Foreskin fibroblast (primary cell): ENCODE measurements at places on chromosomes 11 and 22.
A peak's percentile ranks its signal among the peaks of the same experiment; 100 is the strongest.

GRCh38 chr22:49136816-49137180, 690.9 kb downstream of the BRD1 start:
- DNase-seq: no peak

DNA sequence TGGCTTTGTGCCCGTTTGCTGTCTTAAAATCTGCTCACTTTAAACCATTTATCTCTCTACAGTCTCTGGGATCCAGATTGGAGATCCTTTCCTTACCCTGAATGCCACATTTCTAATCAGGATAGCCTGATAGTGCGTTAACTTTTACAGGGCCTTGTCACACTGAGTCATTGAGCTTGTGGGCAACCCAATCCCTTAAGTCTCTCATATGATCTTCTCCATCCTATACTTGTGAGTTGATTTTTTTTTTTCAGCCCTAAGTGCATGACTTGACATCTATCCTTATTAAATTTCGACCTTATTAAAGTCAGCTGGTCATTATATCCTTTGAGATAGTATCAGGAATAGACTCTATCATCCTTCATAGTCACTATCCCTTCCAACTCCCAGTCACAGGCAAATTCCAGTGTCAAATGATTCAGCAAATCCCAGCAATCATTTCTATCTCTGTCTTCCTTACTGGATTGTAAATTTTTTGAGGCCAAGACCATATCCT, 57.7 kb downstream of the TEAD1 start:
- DNase-seq: peak; percentile 43

DNA sequence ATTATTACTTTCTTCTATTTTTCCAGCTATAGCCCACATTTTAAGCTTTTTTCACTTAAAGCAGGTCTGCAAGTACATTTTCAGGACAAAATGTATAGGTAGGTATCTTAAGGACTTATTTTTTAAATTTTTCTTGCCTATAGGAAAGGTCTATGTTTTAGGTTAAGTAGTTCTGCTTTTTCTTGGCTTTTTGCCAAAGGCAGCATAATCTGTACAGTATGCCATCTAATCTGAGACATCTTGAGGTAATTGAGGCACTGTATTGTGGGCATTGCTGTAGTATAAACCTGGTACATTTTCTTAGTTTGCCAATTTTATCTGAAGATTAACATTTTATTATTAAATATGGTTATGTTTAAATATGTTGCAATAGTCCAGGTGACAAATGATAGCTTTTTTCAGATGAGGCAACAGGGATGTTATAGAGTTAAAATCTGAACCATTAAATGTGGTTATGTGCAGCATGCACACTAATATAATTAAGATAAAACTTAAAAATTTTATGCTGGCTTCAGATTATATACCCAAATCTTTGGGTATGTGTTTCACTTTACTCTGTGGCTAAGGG, 42.9 kb downstream of the QSER1 start:
- peak; percentile 6 for DNase-seq

GRCh38 chr11:134521001-134521400, 109.0 kb upstream of the B3GAT1 start:
- no peak for DNase-seq

DNA sequence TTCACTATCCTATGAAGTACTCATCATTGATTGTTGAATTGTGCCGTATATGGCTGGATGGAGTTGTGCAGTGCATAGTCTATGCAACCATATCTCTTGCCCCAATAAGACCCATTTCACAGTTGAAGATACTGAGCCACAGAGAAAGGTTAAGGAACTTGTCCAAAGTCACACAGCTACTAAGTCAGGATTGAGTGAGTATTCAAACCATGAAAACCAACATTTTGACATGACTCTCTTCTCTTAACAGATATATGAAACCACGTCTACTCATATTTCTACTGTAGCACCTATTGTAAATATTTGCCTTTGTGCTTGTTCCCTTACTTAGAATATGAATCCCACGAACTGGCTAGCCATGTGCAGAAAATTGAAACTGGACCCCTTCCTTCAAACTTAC, 58.1 kb downstream of the MAML2 start:
- DNase-seq: no peak

GRCh38 chr11:31652528-31652927, 143.0 kb downstream of the ELP4 start:
- DNase-seq: no peak

- no peak for DNase-seq
Observed at GRCh38 chr11:46009647-46010046, 87.2 kb downstream of the LARGE2 start.

GRCh38 chr11:12318791-12319438, 58.5 kb upstream of the PARVA start:
- peak; percentile 85 for DNase-seq
